GM12878 (cell line): ENCODE measurements at places on chromosomes 4 and X. TPM values are rescaled to one million over a fixed set of nuclear protein-coding genes. Genes with fewer than 3 reads are reported as not detected.
A peak's percentile ranks its signal among the peaks of the same experiment; 100 is the strongest.

DNA sequence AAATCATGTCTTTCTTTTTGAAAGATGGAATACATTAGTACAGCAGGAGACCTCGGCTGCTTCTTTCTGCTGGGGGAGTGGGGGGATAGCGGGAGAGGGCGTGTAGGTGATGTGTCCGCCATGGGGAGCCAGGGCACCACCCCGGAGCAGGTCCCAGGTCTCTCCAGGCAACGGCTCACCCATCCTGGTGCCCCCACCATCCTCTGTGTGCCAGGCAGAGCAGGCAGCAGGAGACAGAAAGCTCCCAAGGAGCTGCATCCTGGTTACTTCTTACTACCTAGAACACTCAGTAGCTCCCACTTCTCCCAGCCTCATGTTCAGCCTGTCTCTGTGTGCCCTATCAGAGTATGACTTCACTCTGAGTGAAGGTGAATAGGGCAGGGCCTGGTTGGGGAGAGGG lies 23.6 kb downstream of the TNIP2 start:
- H3K4me1 ChIP-seq, result peaks cover 3% of the 10 kb centered on the region; the same call in 1 of the 2 replicates
- H3K36me3 ChIP-seq, result peaks cover 8% of the 10 kb centered on the region; the same call in 1 of the 2 replicates
- H3K27me3 ChIP-seq, result no peaks in the 10 kb centered on the region
- DNase-seq, result no peak
- no peak overlapping the region for H3K4me3 ChIP-seq

Gene HSFX4
- total RNA-seq, result not detected in 2 replicates

DNA sequence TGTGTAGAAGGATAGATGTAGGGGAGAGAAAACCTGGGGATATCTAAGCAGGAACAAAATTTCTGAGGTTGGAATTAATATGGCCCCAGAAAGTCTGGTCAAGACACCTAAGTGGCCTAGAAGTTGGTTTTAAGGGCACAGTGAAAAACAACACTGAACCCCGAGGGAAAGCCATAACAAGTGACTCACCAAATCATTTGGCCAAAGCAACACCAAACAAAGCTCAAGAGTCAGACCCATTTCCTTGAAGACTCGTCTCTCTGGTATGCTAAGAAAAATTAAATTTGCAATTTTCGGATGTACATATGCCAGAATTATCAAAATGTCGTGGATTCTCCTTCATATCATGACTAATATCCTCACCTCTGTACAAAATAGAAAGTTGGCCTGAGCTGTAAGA lies 162.9 kb downstream of the SMIM20 start:
- no peaks in the 10 kb centered on the region for H3K27me3 ChIP-seq
- no peak overlapping the region for H3K4me3 ChIP-seq
- peaks cover 43% of the 10 kb centered on the region for H3K4me1 ChIP-seq
- peak overlapping the region; percentile 57; the same call in 1 of the 2 replicates for H3K27ac ChIP-seq

GRCh38 chr4:187307131-187307530 lies 583.5 kb upstream of the FAT1 start:
- no peaks in the 10 kb centered on the region for H3K27me3 ChIP-seq
- no peaks in the 10 kb centered on the region for H3K36me3 ChIP-seq
- H3K4me3 ChIP-seq, result no peak overlapping the region
- no peak overlapping the region for H3K27ac ChIP-seq
- no peaks in the 10 kb centered on the region for H3K4me1 ChIP-seq

Gene SYTL4
- total RNA-seq, result 0.74 TPM in 1 of 2 replicates, not detected in the other

GRCh38 chrX:22376369-22376768 lies 103.7 kb downstream of the CBLL2 start:
- no peaks in the 10 kb centered on the region for H3K4me1 ChIP-seq
- no peaks in the 10 kb centered on the region for H3K36me3 ChIP-seq
- H3K27me3 ChIP-seq, result no peaks in the 10 kb centered on the region
- no peak overlapping the region for H3K27ac ChIP-seq
- DNase-seq, result no peak
- no peak overlapping the region for H3K4me3 ChIP-seq

GRCh38 chrX:152632445-152633097 lies 5.1 kb upstream of the GABRQ start:
- DNase-seq, result no peak
- H3K4me1 ChIP-seq, result no peaks in the 10 kb centered on the region
- H3K36me3 ChIP-seq, result no peaks in the 10 kb centered on the region
- H3K27me3 ChIP-seq, result no peaks in the 10 kb centered on the region
- no peak overlapping the region for H3K27ac ChIP-seq
- no peak overlapping the region for H3K4me3 ChIP-seq

GRCh38 chr4:141669501-141669900 lies 33.1 kb downstream of the IL15 start:
- no peaks in the 10 kb centered on the region for H3K27me3 ChIP-seq
- no peak overlapping the region for H3K4me3 ChIP-seq
- no peaks in the 10 kb centered on the region for H3K36me3 ChIP-seq
- H3K4me1 ChIP-seq, result no peaks in the 10 kb centered on the region

Gene CSAG1
- not detected in 2 replicates for total RNA-seq

- H3K4me1 ChIP-seq, result no peaks in the 10 kb centered on the region
- no peak for DNase-seq
- H3K27ac ChIP-seq, result no peak overlapping the region
- no peaks in the 10 kb centered on the region for H3K27me3 ChIP-seq
Measured at GRCh38 chrX:41515376-41515775, 68.2 kb downstream of the NYX start.

Gene RAB40AL
- 0.33 and 0.43 TPM in 2 replicates for total RNA-seq

DNA sequence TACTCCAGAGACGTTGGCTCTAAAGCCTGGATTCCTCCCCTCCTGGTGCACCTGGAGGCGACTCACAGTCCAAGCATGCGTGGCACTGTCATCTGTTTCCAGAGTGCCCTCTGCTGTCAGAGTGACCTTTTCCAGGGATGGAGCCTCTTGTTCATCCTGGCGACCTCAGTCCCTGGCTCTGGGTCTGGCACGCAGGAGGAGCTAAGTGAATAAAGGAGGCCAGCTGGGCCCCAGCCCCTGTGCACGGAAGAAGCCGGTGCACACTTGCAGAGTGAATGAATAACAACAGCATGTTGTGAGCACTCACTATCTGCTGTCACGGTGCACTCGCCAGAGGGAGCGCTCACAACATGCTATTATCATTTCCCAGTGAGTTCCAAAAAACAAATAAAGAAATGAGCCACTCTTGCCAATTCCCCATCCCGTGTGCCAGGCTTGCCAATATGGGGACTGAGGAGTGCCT lies 27.8 kb upstream of the PSAPL1 start:
- H3K4me1 ChIP-seq, result no peaks in the 10 kb centered on the region
- H3K4me3 ChIP-seq, result no peak overlapping the region
- no peak for DNase-seq
- H3K27ac ChIP-seq, result no peak overlapping the region

- H3K27me3 ChIP-seq, result no peaks in the 10 kb centered on the region
- DNase-seq, result no peak
- no peak overlapping the region for H3K27ac ChIP-seq
- no peak overlapping the region for H3K4me3 ChIP-seq
- no peaks in the 10 kb centered on the region for H3K36me3 ChIP-seq
Measured at GRCh38 chr4:166987026-166987425, 247.3 kb downstream of the SPOCK3 start.

Gene GLUD2
- 0.10 and 0.13 TPM in 2 replicates for total RNA-seq

DNA sequence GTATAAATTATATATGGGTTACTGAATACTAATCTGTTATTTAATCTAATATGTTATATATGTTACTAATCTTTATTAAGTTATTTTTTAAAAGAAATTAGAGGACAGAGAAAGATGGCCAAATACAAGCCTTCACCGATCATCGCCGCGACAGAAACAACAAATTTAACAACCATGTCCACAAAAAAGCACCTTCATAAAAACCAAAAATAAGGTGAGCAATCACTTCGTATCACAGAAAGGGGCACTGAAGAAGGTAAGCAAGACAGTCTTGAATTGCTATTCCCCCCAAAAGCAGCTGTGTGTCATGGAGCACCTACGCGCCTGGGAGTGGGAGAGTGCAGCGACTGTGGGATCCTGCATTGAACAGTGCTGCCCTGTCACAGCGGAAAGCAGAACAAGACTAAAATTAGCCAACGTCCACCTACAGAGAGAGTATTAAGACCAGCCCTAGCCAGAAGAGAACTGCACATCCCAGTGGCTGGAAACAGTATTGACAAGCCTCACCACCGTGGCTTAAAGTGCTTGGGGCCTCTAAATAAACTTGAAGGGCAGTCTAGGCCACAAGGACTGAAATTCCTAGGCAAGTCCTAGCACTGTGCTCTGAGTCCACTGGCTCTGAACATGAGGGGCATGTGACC lies 38.5 kb downstream of the LRBA start:
- H3K4me3 ChIP-seq, result no peak overlapping the region
- H3K36me3 ChIP-seq, result no peaks in the 10 kb centered on the region
- no peak for DNase-seq
- H3K27ac ChIP-seq, result no peak overlapping the region
- peaks cover 22% of the 10 kb centered on the region for H3K4me1 ChIP-seq

GRCh38 chrX:7117587-7117986 lies 29.9 kb upstream of the STS start:
- peak overlapping the region; percentile 76 for H3K27ac ChIP-seq
- H3K4me1 ChIP-seq, result peaks cover 69% of the 10 kb centered on the region
- no peak for DNase-seq
- peaks cover 4% of the 10 kb centered on the region for H3K36me3 ChIP-seq

Gene CENPI
- total RNA-seq, result 15.8 and 18.9 TPM in 2 replicates

- H3K4me1 ChIP-seq, result no peaks in the 10 kb centered on the region
- H3K36me3 ChIP-seq, result no peaks in the 10 kb centered on the region
- no peaks in the 10 kb centered on the region for H3K27me3 ChIP-seq
Measured at GRCh38 chr4:80475798-80476197, 140.3 kb downstream of the CFAP299 start.

Gene AKAP4
- not detected in 2 replicates for total RNA-seq

DNA sequence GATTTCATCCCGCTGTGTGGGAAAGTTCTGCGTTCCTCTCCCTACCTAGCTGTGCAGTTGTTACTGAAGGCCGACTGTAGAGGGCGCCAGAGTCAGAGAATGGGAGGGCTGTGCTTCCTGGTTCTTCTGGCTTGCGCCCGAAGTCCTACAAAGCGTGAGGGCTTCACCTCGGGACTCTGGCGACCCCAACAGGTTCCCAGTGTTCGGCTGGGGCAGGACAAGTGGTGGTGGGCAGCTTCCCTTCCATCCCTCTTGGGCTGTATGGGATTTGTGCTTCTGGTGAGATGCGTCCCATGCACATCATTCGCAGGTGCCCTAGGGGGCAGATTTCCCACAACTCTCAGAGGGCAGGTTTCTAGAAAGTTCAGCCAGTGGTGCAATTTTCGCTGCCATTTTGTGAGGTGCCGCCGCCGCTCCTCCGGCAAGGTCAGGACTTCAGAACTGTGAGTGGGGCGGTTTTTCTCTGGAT lies 27.3 kb downstream of the CT45A1 start:
- H3K27ac ChIP-seq, result no peak overlapping the region
- DNase-seq, result no peak
- no peaks in the 10 kb centered on the region for H3K4me1 ChIP-seq
- H3K27me3 ChIP-seq, result no peaks in the 10 kb centered on the region
- no peak overlapping the region for H3K4me3 ChIP-seq

Gene HOPX
- total RNA-seq, result 0.38 and 0.58 TPM in 2 replicates

DNA sequence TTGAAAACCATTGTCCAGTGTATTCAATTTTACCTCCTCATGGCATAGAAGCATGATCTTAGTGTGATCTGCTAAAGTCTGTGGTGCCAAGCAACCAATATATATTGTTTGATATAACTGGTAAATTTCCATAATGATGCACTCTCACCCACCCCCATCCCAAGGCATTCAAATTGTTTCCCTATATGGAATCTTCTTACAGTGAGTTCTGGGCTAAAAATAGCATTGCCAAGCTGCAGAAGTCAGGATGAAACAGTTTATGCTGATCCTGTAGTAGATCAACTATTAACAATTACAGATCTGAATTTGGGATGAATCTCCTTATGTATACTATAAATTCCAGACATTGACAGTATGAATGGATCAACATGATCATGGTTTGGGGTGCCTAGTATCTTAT lies 20.9 kb downstream of the FGF13 start:
- H3K36me3 ChIP-seq, result no peaks in the 10 kb centered on the region
- H3K4me1 ChIP-seq, result no peaks in the 10 kb centered on the region
- no peaks in the 10 kb centered on the region for H3K27me3 ChIP-seq
- no peak overlapping the region for H3K27ac ChIP-seq

DNA sequence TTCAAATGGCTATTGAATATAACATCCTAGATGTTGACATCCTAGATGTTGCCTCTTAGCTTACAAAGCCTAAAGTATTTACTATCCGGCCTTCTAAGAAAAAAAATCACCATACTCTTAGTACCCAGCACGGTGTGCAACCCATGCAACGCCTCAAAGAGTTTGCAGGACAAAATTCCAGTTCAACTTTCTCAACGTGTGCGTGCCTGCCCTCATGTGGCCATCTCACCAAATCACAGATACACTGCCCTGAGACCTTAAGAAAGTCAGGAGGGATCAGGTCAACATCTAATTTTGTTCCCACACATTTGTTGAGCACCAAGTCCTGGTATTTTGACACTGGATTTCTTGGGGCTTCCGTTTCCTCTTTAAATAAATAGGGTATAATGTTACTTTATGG lies 68.3 kb downstream of the CRMP1 start:
- H3K4me3 ChIP-seq, result no peak overlapping the region
- peaks cover 16% of the 10 kb centered on the region for H3K4me1 ChIP-seq
- H3K27ac ChIP-seq, result no peak overlapping the region
- no peak for DNase-seq
- H3K27me3 ChIP-seq, result no peaks in the 10 kb centered on the region

Gene NPY2R
- total RNA-seq, result not detected in 2 replicates

Gene ATP8A1
- total RNA-seq, result 50.4 and 50.6 TPM in 2 replicates

GRCh38 chr4:147017081-147017480 lies 71.4 kb upstream of the TTC29 start:
- no peak overlapping the region for H3K4me3 ChIP-seq
- no peaks in the 10 kb centered on the region for H3K27me3 ChIP-seq
- H3K4me1 ChIP-seq, result no peaks in the 10 kb centered on the region
- H3K27ac ChIP-seq, result no peak overlapping the region
- no peaks in the 10 kb centered on the region for H3K36me3 ChIP-seq
- DNase-seq, result no peak

DNA sequence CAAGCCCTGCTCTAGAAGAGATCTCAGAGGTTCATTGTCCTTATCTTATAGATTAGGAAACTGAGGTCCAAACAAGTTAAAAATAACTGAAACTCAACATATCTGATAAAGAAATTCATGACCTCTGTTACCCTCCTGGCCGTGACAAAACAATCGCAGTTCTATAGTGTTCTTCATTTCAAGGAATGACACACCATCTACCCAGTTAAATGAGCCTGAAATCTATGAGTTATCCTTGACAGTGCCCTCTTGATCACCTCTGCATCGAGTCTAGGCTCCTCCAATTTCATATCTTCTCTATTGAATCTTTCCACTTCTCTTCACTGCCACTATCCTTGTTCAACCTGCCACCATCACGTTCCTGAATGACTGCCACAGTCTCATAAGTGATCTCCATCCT lies 325.3 kb upstream of the TEX13C start:
- DNase-seq, result no peak
- H3K27ac ChIP-seq, result no peak overlapping the region
- no peaks in the 10 kb centered on the region for H3K27me3 ChIP-seq
- no peaks in the 10 kb centered on the region for H3K4me1 ChIP-seq
- H3K36me3 ChIP-seq, result no peaks in the 10 kb centered on the region

DNA sequence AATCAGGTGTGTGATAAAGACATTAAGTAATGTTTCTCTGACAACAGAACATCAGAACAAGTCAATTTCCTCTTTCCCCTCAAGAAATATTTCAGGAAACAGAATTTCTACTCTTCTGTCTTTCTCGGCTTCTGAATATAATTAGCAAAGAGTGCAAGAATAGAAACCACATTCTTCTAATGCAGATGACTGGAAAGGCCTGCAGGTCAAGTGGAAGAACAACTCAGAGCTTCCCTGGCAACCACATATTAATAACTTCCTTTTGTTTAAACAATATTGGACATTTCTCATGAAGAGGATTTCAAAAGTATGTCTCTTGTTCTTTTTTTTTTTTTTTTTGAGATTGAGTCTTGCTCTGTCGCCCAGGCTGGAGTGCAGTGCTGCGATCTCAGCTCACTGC lies 225.5 kb downstream of the PARM1 start:
- no peak overlapping the region for H3K4me3 ChIP-seq
- no peak overlapping the region for H3K27ac ChIP-seq
- no peaks in the 10 kb centered on the region for H3K36me3 ChIP-seq
